H4 (cell line): ENCODE measurements at places on chromosomes 7 and 10.
A peak's percentile ranks its signal among the peaks of the same experiment; 100 is the strongest.

DNA sequence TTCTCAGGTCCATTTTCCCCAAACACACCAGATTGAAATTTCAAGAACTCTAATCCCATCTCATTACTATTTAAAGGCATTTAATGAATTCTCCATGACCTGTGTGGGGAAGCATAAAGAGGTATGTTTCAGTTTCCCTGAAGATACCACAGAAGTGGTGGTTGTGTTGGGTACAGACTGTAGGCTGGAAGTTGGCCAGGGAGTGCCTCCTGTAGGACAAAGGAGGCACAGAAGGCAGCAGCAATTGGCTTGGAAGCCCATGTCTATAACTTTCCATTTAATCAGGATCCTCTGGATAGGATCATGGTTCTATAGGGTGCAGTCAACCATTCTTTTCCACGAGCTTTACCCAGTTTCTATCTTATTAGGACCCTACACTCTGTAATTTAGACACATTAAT, 8.6 kb upstream of the BET1 start:
- no peak for DNase-seq

- no peak for DNase-seq
Measured at GRCh38 chr10:117537436-117537903, 5.1 kb upstream of the EMX2 start.

- DNase-seq: no peak
Measured at GRCh38 chr7:149197675-149198074, 2.3 kb downstream of the ZNF282 start.

GRCh38 chr7:108201766-108202165, 71.6 kb upstream of the LAMB4 start:
- DNase-seq: no peak

DNA sequence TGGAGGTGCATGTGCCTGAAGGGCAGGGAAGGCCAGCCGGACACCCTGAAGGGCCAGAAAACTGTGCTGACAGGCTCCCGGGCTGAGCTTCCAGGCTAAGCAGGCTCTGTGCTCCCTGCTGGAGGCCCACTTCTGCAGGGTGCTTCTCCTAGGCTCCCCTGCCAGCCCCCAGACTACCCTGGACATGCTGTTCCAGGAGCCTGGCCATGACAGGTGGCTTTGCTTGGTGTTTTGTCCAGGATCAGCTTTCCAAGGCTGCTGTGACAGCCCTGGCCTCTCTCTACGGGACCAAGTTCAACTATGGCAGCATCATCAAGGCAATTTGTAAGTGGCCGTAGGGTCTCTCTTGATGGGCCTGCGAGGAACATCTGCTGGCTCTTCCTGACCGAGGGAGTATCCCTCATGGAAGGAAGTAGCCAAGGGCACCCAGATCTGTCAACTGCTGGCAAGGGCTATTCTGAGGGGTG, 5.3 kb downstream of the CPA1 start:
- DNase-seq: no peak

DNA sequence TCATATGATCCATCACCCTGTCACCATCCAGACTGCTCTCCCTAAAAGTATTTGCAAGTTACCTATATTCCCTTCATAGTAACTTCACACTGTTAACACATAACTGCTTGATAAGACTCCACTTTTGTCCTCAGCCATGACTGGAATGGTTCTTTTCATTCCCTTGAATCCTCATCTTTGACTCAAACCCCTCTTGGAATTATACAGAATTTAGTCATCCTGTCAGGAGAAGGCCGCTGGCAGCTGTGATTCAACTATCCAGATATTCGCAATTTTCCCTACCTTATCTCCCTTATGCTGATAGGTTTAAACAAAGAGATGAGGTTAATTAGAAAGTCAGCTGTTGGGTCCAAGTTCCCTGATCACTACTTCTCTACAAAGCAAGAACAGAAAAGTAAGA, 143.0 kb upstream of the HPS1 start:
- no peak for DNase-seq

- DNase-seq: no peak
Measured at GRCh38 chr10:103632247-103632642, 138.7 kb downstream of the NEURL1 start.

DNA sequence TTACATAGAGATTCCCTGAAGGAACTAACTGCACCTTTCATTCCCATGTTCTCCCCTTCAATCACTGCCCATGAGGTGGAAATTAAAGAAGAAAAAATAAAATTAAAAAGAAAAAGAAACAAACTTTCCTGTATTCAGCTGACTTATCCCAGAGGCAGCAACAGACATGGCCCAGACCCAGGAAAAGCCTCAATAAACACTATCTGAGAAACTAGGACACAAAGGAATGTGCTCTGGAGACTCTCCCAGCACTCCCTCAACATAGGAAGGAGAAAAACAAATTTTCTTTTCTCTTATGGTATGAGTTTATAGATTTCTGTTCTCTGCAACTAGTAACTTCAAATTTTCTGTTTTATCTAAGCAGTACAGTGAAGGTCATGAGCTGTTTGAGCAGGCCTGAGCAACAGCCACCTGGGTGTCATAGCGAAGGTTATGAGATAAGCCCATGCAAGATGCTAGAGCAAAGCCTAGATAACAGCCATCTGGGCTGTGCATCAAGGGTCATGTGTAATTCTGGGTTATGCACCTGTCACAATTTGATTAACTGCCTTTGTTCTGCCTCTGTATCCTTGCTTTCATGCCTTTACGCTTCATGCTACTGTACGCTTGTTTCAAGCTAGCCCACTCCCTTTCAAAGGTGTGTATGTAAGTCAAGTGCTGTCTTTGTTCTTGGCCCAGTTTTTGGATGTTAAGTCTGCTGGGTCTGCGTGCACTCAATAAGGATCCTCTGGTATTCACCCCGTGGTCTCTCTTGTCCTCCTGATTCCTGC, 11.0 kb upstream of the OR6B1 start:
- DNase-seq: no peak

DNA sequence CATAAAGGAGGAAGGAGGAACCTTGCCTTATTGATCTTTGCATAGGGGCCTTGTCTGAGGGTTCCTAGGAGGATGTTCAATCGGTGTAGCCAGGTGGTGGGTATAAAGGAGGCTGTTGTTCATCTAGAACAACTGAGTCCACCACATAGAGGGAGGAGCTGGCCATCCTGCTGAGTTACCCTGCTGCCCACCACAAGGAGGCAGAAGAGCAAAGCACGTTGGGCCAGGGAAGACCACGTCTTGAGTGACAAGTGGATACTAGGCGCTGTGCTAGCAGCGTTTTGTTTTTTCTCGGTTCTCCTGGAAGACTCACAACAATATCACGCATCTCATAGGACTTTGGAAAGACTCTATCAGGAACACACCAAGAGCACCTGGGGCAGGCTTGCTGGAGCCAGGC, 20.0 kb downstream of the FOXI2 start:
- DNase-seq: no peak

GRCh38 chr10:63346015-63346441, 119.7 kb downstream of the JMJD1C start:
- no peak for DNase-seq

DNA sequence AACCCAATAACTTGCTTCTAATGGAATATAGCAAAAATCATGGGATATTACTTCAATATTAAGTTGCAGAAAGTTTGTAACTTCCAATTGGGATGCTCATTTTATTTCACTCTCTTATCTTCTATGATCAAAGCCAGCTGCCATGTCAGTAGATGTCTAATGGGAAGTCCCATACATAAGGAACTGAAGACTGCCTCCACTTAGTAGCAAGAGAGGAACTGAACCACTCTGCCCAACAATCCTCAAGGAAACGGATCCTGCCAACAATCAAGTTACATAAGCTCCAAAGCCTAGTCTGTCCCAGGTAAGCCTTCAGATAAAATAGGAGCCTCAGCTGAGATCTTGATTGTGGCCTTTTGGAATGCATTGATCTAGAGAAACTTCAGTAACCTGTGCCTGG, 431.5 kb upstream of the PCDH15 start:
- DNase-seq: no peak

DNA sequence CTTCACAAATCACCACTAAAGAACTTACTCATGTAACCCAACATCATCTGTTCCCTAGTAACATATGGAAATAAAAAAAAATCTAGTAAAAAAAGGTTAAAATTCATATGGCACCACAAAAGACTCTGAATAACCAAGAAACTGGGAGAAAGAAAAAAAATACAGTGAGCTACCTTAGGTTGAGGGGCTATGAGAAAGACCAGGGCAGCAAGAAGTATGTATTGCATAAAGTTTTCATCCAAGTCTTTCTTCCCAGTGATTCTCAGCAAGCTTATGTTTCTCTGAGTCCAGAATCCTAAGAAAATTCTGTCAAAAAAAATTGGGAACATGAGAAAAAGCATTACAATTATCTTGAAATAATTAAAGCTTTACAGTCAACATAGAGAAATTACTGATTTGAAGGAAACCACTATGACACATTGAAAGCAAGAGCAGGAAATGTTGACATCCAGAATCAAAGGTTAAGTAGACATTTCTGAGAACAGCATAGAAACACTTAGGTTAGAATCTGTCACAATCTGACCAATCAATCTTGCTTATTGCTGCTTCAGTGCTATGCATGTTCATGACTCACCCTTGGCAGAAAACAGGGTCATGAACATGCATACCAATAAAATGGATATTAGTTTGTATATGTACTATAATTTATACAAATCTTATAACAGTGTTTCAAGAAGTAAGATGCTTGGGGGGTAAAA, 494.0 kb upstream of the POT1 start:
- peak; percentile 19 for DNase-seq

GRCh38 chr10:61097026-61097425, 153.0 kb upstream of the RHOBTB1 start:
- no peak for DNase-seq

GRCh38 chr7:115984105-115984504, 46.5 kb downstream of the TFEC start:
- no peak for DNase-seq

DNA sequence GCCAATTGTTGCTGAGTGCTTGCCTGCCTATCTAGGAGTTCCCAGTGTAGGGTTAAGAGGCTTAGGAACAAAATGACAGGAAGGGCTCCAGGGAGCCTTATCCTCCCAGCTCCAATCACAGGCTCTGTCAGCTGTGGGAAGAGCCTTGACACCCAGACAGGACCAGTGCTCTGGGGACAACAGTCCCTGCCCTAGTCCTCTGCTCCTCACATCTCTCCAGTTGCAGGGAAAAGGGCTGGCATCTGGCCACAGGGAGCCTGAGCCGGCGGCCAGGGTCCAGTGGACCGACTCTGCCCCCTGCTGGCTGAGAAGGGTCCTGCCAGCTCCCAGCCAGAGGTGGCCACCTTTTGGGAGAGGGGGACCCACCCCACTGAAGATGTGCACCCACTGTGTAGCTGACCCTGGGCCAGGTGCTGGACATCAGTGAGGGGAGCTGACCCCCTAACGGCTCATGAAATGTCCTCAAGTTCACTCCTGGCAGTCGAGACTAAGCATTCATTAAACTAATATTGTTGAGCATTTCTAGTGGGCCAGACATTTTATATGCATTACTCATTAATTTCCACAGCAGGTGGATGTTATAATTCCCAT, 17.6 kb downstream of the DNAJB12 start:
- DNase-seq: peak; percentile 68

GRCh38 chr7:37982423-37982822, 62.0 kb downstream of the EPDR1 start:
- no peak for DNase-seq

GRCh38 chr7:44713141-44713540, 35.5 kb upstream of the ZMIZ2 start:
- DNase-seq: no peak

DNA sequence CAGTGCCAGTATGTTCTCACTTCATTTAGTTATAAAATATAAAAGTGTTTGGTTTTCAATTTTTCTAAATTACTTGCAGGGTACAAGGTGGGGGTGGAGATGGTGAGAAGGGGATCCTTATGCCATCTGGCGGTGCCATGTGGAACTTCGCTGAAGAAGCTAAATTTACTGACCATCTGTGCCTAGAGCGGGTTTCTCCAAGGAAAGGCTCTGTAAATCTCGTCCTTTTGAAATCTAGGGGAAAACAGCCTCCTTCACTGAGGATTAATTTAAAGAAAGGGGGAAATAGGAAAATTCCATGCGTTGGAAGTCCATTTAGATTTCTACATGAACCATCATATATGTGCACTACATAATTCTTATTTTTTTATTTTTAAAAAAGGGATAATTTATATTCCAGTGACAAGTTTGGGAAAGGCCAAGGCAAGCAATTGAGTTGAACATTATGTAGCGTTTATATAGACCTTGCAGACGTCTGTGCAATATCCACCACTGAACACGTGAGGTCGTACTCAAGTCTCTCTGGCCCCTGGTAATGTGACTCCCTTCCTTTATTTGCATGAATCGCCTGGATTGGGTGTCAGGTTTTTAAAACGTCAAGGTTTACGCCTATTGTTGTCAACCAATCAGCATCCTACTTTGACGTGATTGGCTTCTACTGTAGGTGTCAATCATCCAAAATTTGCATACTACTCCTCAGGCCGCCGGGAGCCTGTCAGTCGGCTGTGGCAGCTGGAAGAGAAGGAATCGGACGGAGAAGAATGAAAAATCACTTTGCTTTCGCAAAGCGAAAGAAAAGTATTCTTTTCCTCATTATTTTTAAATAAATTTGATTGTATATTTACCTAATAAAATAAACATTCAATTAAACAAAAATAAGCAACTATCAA, 297.1 kb upstream of the NFE2L3 start:
- DNase-seq: peak; percentile 100

GRCh38 chr10:91758303-91759146, 39.7 kb upstream of the TNKS2 start:
- DNase-seq: peak; percentile 61

GRCh38 chr7:136533732-136534131, 334.7 kb upstream of the CHRM2 start:
- no peak for DNase-seq

DNA sequence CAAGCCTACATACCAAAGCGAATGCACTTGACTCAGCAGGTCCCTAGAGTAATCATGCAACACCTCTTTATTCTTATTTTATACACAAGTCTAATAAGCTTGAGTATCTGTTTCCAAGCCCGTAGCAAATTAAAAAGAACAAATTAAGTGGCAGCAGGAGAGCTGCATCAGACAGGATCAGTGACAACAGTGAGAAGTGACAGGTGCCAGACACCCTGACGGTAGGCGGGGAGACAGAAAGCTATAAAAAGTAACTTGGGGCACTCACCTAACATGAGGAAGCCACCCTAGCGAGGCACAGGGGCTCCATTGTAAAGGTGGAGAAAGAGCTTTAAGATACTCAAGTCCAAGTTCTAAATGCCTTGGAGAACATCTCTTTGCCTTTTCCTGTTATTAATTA, 174.2 kb downstream of the PLXNA4 start:
- DNase-seq: no peak

- peak; percentile 89 for DNase-seq
Measured at GRCh38 chr7:68689087-68689433, 909.2 kb upstream of the AUTS2 start.
